ENCODE measurements at places on chromosomes 1 and 21.
A peak's percentile ranks its signal among the peaks of the same experiment; 100 is the strongest.

DNA sequence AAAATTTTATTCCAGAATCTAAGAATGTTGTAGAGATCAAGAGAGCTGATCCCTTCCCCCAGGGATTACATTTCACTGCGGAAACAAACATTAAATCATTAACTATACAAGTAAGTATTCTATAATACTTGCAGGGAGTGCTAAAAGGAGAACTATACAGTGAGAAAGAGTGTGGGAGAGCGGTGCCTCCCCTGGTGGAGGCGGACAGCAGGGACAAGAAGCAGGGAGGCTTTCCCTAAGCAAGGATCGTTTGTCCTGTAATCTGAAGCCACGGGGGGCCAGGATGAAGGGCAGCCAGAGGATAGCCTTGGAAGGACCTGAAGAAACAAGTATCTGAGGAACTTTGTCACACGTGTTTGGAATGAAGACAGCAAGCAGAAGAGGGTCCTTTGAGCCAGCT, 40.1 kb downstream of the SLC9C2 start:
- peak; percentile 33 for DNase-seq

DNA sequence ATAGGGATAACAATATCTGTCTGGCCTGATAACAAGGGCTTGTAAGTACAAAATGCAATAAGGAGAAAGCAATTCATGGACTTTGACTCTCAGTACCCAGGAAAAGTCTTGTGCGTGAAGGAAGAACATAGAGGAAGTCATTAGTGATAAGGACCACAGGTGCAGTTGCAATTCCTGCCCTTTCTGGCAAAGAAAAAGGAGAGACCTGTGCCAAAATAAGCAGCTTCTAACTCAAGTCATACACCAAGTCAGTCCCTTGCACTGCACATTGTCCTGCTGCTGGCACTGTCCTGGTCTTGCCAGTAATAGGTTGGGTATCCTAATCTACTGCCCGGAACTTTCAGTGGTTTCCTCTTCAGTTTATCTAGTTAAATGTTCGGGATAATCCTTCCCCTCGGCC, 14.8 kb upstream of the SOD1 start:
- no peak for DNase-seq

- no peak for DNase-seq
Observed at GRCh38 chr1:159980076-159980475, 26.0 kb upstream of the SLAMF9 start.

DNA sequence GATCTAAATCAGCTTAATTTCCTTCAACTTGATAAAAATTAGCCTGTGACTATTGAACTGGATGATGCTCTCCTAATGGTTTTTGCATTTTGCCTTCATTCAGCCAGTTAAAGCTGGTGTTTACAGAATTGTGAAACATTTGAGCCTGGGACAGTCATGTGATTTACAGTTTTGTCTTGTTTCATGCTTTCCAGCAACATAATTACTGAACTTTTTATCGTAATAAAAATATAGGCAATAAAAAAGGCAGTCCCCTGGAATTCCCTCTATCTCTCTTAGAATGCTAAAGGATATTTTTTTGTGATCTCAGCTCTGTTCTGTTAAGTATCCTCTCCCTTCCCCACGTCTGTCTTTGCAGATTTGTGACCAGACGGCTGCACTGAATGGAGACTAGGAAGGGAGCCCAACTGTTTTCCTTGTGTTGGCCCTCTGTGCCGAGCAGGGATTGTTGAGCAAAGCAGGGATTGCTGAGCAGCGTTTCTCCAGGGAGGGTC, 70.3 kb upstream of the RGL1 start:
- DNase-seq: peak; percentile 40

GRCh38 chr1:54498383-54499096, 49.5 kb upstream of the ACOT11 start:
- no peak for DNase-seq

GRCh38 chr1:70779571-70779970, 268.0 kb downstream of the PTGER3 start:
- no peak for DNase-seq

- DNase-seq: no peak
Observed at GRCh38 chr1:32967888-32968568, 3.4 kb upstream of the RNF19B start.

GRCh38 chr1:9331558-9332346, 39.1 kb downstream of the SPSB1 start:
- no peak for DNase-seq

- DNase-seq: no peak
Observed at GRCh38 chr21:41929248-41929647, 24.6 kb downstream of the C2CD2 start.

DNA sequence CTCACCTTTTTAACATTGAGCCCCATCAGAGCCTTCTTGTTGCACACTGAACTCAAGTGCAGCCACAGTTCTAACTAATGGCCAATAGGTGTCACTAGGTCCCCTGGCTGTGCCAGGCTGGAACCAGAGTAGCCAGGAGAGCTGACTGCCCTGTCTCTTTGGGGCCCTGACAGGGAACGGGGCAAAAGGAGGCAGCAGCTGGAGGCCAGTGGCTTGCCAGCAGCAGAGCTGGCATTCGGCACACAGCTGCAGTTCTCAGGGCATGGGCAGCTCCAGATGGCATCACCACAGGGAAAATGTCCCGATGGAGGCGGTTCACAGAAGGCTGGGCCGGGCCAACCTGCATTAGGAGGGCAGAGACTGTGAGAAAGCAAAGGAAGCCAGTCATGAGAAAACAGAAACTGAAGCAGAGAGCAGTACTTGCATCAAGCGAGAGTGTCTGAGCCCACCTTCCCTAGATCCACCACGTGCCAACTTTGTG, 188.6 kb downstream of the FCRL5 start:
- peak; percentile 49 for DNase-seq

- no peak for DNase-seq
Observed at GRCh38 chr1:214542275-214543199, 8.9 kb downstream of the PTPN14 start.

GRCh38 chr1:204366759-204367158, 7.0 kb upstream of the PLEKHA6 start:
- no peak for DNase-seq

DNA sequence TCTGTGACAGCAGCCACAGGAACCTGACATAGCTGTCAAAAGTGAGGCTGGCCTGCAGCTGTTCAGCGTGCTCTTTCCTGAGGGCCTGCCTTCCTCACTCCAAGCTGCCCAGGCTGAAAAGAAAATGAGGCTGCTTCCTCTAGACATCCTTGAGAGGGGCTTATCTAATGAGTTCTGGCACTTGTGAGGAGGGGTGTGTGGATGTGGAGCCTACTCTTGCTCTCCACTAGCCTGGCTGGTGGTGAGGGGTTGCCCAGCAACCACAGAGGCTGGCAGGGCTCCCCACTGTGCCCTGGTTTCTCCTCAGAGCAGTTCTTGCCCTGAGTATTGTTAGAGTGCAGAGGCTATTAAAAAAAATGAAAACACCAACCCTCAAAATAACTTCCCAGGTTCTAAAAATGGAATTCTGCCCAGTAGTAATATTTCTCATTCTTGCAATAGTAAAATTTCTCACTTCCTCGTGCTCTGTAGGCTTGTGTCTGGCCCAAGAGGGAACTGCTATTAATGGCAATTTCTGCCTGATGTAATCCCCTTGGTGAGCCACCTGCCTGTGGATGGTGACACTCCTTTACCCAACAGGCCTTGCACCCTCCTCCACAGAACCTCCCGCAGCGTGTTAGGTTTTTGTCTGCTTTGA, 52.6 kb upstream of the EPS8L3 start:
- no peak for DNase-seq
